ENCODE measurements at places on chromosomes 2 and 18.

GRCh38 chr2:71907503-71907902 is 240.2 kb downstream of the CYP26B1 start:
- DNase-seq, result no peak

GRCh38 chr18:41484069-41484468 is 471.0 kb upstream of the PIK3C3 start:
- no peak for DNase-seq

DNA sequence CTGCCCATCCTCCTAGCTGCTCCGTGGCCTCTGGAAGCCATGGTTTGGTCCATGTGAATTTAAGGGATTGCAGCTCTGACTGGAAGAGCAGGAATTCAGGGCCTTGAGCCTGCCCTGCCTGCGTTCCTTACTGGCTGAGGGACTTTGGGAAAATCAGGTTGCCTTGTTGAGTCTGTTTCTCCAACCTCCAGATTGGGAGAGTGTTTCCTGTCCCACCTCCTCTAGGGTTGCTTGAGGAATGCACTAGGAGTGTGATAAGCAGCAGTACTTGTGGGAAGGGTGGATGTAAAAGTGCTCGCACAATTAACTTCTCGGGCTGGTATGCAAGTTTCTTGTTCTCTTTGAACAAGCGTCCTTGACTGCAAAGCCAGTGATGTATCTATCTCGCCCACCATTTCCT is 84.4 kb upstream of the YWHAQ start:
- DNase-seq, result no peak

- DNase-seq, result peak; percentile 7
Measured at GRCh38 chr2:6896930-6897759, 19.6 kb downstream of the RSAD2 start.

- DNase-seq, result no peak
Measured at GRCh38 chr2:181163139-181163538, 182.7 kb downstream of the UBE2E3 start.

- no peak for DNase-seq
Measured at GRCh38 chr2:145845923-145846322, 1326.0 kb upstream of the ZEB2 start.

DNA sequence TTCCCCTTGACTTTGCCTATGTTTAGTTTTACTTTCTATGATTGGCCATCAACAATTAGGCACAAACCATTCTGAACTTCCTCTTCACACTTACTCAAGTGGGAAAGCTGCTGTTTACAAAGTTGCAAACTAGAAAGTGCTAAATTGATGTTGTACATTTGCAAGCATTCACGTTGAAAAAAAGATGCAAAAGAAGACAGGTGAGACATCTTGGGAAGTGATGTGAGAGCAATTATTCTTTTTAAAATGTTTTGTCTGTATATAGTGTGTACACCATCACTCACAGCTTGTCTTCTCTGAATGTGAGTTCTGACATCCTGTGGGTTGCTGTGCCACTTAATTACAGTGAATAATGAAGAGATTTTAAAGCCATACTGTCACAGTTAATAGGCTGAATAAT is 874.1 kb upstream of the LRATD1 start:
- no peak for DNase-seq

- no peak for DNase-seq
Measured at GRCh38 chr18:57970356-57971095, 73.5 kb upstream of the NEDD4L start.

GRCh38 chr18:78927156-78927555 is 52.5 kb upstream of the SALL3 start:
- no peak for DNase-seq

- no peak for DNase-seq
Measured at GRCh38 chr2:44866152-44866551, 75.3 kb upstream of the SIX3 start.

GRCh38 chr2:231482806-231483391 is 18.6 kb upstream of the NCL start:
- DNase-seq, result peak; percentile 48

GRCh38 chr2:73987948-73988700 is 3.4 kb downstream of the TET3 start:
- DNase-seq, result no peak

DNA sequence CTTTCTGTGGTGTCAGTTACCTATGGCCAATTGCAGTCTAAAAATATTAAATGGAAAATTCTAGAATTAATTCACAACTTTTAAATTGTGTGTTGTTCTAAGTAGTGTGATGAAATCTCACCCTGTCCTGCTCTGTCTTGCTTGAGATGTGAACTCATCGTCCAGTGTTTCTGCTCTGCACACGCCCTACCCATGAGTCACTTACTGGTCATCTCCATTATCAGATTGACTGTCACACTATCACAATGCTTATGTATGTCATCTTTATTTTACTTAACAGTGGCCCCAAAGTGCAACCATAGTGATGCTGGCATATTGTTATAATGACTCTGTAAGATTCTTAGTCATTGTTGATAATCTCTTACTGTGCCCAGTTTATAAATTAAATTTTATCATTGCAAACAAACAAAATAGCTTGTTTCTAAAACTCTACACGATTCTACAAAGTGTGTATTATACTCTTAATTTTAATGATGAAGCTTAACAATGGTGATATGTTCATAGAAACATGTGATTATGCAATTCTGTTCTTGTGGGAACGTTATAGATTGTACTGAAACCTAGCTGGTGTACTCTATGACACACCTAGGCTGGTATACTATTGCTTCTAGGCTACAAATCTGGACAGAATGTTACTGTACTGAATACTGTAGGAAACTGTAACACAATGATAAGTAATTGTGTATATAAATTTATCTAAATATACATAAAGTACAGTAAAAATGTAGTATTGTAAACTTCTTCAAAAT is 1086.8 kb upstream of the PIK3C3 start:
- no peak for DNase-seq

DNA sequence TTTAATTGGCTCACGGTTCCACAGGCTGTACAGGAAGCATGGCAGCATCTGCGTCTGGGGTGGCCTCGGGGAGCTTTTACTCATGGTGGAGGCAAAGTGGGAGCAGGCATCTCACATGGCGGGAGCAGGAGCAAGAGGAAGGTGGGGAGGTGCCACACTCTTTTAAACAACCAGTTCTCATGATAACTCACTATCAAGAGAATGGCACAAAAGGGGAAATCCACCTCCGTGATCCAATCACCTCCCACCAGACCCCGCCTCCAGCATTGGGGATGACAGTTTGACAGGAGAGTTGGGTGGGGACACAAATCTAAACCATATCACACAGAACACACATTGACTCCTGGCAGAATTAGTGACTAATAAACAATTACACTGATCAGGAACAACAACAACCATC is 68.6 kb upstream of the ACKR3 start:
- DNase-seq, result no peak

DNA sequence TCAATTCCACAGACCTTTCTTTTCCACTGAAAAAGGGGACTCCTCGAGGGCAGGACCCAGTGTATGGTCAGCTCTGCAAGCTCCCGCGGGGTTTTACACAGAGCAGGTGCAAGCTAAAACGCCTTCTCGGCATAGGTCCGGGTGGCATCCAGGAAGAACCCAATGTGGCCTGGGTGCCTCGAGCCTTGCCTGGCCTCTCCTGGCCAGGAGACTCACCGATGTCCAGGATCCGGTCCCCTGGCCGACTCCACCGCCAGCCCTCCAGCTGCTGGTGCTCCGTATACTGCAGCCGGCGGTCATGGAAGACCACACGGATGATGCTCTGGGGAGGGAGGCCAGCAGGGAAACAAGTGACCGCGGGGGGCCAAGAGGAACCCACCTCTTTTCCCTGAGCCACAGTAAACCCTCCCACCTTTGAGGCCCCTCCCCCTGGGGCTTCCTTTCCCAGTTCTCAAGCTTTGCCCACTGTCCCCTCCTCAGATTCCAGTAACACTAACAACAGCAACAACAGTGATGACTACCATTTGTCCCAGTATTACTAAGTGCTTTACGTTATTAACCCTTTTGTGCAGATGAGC is 36.1 kb downstream of the TFCP2L1 start:
- DNase-seq, result no peak

DNA sequence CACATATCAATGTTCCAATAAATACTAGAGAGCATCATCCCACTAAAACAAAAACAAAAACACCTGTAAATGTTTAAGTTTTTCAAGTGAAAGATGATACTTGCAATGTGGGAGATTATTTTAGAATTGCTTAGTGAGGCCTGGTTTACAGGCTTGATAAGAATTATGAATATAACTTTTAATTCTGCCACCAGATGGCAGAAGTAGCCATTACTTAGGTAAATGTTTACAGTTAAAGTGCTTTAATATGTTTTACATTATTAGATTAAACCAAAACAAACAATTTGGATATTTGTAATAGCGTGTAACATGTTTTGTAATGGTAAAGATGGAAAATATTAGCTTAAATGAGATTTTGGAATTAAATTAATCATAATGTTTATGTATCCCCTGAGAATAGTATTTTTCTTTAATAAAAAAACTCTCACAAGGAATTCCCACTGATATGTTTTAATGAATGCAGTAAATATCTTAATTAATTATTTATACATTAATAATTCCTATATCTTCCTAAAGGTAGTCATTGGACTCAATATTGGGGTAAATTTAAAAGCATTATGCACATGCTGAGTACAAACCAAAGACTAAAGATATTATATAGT is 522.0 kb downstream of the SPAG16 start:
- DNase-seq, result no peak

DNA sequence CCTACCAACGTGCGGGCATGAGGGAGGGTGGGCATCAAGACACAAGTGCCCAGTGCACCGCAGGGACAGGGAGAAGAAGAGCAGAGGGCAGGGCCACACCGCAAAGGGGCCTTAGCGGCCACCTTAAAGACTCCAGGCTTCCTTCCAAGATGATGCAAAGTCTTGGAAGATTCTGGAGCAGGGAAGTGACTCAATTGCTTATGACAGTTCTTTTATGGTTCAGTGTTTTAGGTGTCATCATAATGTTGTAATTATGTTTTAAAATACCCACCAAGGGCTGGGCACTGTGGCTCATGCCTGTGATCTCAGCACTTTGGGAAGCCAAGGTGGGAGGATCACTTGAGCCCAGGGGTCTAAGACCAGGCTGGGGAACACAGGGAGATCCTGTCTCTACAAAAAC is 44.5 kb upstream of the SEMA4C start:
- no peak for DNase-seq

GRCh38 chr2:108548208-108549003 is 14.1 kb downstream of the LIMS1 start:
- no peak for DNase-seq

DNA sequence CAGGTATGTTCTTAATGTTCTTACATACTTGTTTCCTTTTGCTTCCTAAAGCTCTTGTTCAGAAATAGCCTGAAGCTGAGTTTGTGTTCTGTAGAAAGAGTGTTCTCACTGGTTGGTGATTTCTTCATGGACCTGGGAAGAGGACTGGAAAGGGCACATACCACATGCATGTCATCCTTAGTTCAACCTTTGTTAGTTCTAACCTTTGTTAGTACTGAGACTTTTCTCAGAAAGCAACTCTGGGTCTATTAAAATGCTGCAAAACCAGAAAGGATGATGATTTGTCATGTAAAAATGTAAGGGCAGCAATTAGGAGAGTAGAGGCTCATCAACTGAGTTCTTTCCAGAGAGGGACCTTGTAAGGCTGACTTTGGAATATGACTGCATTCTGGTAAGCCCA is 2.5 kb upstream of the FAP start:
- DNase-seq, result no peak

DNA sequence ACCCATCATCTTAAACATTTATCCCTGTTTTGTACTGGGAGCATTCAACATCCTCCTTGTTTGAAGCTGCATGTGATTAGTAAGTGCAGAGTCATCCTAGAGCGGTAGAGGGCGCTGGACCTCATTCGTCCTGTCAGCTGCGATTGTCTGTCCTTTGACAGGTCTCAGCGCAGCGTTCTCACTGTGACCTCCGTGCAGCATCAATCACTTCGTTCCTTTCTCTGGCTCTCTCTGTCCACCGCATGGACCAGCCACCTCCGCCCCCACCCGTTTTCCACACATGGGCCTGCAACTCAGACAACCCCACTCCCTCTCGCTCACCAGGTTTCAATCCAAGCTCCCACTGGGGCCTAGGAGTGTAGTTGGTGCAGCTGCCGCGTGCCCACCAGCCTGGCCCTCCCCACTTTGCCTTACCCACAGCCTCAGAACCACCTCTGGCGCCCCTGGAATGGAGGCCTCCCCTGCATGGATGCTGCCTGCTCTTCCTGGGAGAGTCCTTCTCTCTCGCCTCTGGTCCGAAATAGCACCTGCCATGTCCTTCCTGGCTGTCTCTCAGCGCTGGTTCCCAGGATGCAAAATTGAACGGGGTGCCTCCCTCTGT is 90.5 kb downstream of the NDUFA10 start:
- DNase-seq, result peak; percentile 12
